ENCODE measurements at places on chromosomes 3 and 15.

GRCh38 chr15:33234020-33234461 is 39.5 kb upstream of the FMN1 start:
- no peak for DNase-seq

DNA sequence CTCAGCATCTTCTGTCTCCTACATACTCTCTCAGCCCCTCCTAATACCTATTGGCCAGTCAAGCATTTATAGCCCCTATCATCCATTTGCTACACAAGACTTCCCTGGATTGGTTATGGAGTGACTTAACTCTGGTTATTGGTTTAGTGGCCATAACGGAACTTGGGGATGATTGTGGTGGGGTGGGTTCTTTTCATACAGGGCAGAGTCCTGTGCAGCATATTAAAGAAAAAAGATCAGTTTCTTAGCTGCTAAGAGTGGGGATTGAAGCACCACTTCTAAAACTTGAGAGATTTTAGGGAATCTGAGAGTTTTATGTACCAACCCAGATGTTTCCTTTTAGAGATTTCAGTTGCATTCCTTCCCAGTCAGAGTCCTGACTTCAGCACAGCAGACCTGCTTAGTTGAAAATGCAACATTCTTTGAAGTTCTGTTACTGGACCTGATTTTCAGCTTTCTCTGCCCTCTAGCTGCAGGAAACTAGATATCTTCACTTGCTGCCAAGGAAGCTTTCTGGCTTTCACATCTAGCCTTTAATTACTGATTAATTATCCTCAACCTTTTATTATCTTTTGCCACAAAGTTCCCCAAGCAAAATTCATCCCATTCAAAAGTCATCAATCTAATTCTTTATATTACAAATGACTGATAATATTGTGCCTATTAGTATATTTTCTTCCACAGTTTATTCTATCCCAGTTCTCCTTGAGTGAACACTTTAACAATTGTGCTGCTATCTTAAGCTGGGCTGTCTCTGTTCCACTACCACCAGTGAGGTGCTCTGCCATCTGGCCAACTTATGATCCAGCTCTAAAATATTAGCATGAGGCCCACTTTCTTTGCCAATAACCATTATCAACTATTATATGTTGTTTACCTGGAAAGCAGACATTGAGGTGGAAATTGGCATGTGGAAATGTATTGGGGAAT is 906.0 kb upstream of the ALCAM start:
- DNase-seq, result no peak

GRCh38 chr3:192417559-192418055 is 309.7 kb downstream of the FGF12 start:
- no peak for DNase-seq

GRCh38 chr15:68149059-68149458 is 56.1 kb downstream of the CALML4 start:
- DNase-seq, result no peak

DNA sequence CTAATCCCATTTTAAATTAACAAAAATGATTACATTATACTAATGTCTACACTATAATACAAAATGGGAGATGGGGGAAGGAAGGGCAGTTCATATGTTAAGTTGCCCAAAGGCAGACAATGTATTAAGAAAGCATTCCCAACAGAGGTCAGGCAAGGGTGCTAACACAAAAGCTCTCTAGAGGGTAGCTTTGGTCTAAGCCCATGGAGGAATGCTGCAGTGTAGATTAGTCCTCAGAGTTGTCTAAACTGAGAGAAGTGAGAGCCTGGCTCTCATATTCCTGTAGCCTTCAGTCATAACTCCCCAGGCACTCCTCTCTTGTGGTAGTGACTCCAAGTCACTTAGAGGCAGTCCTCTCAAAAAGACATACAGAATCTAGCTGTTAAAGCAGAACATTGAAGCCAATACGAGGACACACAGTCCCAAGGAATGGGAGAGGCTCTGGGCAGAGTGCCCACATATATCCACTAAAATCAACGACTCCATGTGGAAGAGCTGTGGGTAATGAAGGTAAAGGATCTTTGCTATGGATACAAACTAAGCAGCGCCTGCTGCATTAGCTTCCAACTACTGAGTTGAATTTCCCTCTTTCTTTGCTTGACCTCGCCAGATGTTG is 14.5 kb downstream of the NEK10 start:
- DNase-seq, result no peak

DNA sequence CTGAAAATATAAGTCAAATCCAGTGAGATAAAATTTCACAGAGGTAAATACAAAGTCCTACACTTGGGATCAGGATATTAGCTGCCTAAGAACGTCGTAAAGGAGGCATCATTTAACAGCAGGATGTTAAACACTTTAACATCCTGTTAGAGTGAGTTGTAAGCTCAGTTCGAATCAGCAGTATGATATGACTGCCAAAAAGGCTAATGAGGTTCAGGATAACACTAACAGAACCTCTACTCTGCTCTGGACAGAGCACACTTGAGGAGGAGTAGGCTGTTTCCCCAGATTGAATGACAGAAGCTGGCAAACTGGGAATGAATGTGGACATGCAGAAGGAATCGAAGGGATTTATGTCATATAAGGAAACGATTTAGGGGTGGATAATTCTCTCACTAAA is 227.1 kb upstream of the CD96 start:
- no peak for DNase-seq

DNA sequence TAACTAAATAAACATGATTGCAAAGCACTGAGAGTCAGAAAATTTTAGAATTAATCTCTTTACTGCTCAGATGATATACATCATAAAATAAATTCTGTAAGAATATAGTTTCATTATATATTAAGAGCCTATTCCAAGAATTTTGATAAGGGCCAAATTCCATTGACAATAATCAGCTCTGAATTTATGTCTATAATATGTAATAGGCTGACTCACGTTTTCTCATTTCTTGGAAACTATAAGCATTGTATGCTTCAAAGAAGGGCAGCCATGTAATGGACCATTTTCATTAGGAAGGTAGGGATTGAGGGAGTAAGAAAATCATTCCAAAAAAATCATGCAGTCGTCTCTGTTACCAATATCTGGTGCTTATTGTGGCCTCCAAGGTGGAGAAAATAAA is 315.9 kb downstream of the ZIC4 start:
- DNase-seq, result no peak

DNA sequence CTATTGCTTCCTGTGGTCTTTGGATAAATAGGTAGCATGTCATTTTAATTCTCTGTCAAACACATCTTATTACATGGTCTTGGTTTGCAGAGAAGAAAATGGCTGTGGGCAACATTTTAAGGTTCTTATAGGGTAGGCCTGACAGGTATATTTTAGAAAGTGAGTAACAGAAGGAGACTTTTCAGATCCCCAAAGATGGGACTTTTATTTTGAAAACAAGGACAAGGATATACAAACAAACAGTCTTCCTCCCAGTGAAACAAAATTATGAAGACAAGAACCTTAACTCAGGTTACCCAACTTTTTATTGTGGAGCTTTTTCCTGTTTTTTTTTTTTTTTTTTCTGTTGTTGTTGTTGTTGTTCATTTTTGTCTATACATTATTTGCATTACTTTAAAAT is 916.2 kb downstream of the NTRK3 start:
- no peak for DNase-seq

GRCh38 chr3:37072892-37073291 is 79.6 kb downstream of the MLH1 start:
- no peak for DNase-seq

- DNase-seq, result no peak
Measured at GRCh38 chr15:80070840-80071239, 11.4 kb downstream of the ZFAND6 start.

DNA sequence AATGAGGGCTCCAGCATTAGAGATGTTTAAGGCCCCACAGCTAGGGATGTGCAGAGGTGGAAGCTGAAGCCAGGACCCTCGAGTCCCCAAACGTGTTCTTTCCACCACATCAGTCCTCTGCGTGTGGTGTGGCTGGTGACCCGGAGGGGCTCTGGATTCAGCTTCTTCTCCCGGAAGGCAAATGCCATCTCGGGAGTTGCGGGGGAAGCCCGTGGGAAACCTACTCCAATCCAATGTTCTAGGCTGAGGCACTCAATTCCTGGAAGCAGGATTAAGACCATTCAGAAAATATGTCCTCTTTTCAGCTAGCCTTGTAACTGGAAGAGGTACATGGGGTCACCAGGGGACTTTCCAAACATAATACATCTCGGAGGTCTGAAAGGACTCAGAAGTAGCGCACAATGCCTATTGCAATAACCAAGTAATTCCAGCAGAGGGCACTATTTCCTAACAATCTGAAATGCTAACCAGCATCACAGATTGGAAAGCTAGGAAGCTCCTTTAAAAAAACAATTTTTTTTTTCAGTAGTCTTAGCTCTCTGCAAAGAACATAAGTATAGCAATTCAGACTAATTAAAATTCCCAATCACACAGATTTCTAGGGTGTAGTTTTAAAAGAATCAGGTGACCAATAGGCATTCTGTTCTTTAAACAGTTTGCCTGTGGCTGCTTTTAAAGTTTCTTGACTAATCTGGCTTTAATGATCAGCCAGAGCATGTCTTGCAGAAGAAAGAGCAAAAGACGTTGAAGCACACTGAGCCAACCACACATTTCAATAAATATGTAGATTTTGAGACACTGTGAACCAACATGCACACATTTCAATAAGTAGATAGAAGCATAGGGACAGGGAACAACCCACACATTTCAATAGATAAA is 36.1 kb downstream of the BNC1 start:
- no peak for DNase-seq

DNA sequence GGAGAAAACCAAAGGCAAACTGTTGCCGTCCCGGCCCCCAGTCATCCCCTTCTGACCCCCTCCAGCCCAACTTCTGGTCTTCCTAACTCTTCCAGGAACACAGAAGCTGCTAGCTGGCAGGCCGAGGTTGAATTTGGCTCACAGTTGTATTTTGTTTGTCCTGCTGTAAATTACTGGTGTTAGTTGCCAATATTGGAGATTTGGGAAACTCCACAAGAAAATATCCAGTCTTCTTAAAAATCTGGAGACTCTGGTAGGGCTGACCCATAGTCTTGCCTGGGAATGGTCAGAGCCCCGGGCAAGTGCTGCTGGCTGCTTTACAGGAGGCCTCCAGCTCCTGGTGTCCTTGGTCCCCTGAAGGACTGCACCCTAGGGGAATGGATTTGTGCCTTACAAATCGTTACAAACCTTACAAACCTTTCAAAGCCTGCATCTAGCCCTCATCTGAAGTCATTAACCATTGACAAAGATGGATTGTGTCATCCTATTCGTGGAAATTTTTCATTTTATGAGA is 112.0 kb upstream of the MCTP2 start:
- peak; percentile 73 for DNase-seq

DNA sequence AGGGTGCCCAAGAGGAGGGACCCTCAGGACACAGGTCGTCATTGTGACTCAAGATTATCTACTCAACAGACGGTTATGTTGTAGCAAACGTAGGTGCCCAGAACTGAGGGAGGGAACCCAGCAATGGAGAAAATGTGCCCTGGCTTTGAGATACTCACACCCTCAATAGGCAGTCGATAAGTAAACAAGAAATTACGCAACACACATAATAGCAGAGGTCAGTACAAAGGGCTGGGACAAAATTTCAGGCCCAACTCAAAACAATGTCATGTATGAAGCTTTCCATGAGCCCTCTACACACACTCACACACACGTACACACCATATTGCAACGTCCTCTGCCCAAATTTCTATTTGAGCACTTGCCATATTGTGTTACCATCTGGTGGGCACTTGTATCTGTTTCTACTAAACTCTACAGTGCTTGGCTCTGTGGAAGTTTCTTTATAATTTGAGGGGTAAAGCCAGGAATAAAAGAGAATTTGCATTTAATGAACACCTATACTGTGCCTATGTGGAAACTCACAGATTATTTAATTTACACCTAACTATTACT is 114.6 kb upstream of the TRIM42 start:
- no peak for DNase-seq

Data from Right ventricle myocardium superior (tissue), 1 donor.